ENCODE measurements at places on chromosomes 11 and 22.
A peak's percentile ranks its signal among the peaks of the same experiment; 100 is the strongest.

DNA sequence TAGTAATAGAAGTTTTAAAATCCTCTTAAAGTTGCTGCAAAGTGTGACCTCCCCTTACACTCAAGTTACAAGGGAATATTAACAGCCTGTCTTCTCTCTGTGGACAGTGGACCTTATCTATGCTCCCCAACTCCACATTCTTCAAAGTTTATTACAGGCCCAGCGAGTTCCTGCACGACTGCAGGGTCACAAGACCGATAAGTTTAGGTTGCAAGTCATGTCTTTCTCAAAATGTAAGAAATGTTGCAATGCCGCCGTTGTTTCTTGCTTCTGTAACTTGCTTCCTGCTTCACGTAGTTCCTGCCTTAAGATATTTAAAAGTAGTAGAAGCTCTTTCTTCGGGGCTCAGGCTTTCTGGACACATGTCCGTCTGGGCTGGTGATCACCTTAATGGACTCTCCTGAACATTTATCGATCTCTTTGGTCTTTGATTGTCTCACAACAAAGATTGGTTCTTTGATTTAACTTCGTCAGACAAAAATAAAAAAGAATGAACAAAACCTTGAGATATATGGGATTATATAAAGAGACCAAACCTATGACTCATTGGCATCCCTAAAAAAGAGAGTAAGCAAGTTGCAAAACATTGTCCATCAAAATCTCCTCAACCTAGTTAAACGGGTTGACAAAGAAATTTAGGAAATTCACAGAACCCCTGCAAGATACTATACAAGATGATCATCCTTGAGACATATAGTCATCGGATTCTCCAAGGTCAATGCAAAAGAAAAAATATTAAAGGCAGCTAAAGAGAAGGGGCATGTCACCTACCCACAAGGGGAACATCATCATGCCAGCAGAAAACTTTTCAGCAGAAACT, 45.4 kb upstream of the GLYAT start:
- DNase-seq: no peak

GRCh38 chr11:70712471-70712870, 314.1 kb downstream of the CTTN start:
- DNase-seq: no peak

DNA sequence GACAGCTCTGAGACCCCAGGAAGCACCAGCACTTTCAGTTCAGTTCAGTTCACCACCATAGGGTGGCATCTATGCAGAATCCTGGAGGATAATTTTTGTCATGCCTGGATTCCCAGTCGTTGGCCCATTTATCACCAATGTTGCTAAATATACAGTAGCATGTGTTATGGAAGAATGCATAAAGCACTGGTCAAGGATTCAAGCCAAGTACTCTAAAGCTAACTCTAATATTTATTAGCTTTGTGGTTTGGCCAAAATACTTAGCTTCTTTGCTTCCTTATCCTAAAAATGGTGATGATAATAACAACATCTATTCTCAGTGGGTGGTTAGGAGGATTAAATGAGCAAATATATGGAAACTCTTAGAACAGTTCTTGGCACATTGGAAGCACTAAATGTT, 294.7 kb upstream of the ZC3H12C start:
- DNase-seq: no peak

- DNase-seq: no peak
Measured at GRCh38 chr11:64752175-64752970, 7.4 kb downstream of the PYGM start.

DNA sequence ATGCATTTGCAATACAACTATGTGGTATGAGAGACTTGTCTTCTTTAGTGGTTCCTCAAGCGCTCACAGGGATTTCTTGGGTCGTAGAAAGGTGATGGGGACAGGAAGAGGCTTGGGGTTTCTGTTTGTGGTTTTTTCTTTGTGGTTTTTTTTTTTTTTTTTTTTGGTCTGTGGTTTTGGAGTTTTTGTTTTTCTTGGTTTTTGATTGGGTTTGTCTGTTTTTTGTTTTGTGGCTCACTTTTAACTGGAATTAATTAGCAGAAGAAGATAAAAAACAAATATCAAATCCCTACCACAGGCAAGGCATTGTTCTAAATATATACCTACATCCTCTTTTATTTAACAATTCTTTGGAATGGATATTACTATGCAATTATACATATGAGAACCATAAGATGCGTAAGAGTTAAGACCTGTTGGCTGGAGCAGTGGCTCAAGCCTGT, 5.5 kb downstream of the TTC28 start:
- DNase-seq: peak; percentile 41

DNA sequence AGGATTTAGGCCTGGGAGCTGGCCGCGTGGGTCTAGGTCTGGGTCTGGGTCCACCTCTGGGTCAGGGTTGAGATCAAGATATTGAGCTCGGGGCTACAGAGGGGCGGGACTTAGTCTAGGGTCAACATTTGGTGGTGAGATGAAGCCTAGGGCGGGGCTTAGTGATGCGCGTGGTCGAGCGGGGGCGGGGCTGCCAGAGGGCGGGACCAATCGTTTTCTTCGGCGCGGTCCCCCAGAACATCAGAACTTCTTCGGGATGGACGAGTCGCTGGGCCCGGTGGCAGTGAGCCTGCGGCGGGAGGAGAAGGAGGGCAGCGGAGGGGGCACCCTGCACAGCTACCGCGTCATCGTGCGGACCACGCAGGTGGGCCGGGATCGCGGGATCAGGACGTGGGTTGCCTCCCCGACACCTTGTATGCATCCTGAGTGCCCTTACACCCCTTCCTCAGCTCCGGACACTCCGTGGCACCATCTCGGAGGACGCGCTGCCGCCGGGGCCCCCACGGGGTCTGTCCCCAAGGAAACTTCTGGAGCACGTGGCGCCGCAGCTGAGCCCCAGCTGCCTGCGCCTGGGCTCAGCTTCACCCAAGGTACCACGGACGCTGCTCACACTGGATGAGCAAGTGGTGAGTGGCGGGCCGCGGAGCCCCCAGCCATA, 4.2 kb downstream of the SIPA1 start:
- DNase-seq: no peak

GRCh38 chr11:73241300-73241699, 23.2 kb downstream of the P2RY2 start:
- DNase-seq: no peak

GRCh38 chr11:99068832-99069231, 48.1 kb downstream of the CNTN5 start:
- no peak for DNase-seq

DNA sequence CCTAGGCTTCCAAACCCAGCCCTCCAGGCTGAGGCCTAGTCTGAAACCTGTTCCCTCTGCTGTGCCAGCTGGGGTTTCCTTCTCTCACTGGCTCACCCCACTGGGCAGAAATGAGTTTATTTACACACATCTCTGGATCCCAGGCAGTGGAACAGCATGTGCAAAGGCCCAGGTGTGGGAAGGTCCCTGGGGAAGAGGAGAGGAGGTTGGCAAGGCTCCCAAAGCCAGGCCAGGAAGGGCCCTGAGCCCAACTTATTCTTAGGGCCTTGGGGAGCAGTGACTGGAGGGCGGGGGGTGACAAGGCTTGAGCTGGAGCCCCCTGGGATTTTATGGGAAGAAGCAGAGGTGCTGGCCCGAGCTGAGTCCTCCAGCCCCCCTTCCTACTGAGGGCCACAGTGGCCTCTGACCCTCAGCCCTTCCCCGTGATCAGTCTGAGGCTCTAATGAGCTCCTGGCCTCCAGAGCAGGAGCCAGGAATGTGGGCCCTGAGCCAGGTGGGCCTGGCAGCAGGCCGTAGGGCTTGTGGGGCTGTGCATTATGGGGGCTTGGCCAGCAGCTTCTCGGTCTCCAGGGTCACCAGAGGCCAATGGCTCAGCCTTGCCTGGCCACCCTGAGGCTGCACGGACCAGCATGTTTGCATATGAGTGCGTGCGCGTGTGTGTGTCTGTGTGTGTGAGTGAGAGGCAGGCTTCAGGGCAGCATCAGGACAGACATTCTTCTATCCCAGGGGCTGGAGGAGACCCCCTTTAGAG, 2.9 kb downstream of the MYO7A start:
- DNase-seq: peak; percentile 88

GRCh38 chr22:48973694-48974041, 854.0 kb downstream of the BRD1 start:
- no peak for DNase-seq

Data from HTR-8/SVneo (cell line).